ENCODE measurements at places on chromosomes 6 and 20.

GRCh38 chr20:35603695-35604448 is 11.8 kb upstream of the SPAG4 start:
- peak; percentile 4 for DNase-seq

DNA sequence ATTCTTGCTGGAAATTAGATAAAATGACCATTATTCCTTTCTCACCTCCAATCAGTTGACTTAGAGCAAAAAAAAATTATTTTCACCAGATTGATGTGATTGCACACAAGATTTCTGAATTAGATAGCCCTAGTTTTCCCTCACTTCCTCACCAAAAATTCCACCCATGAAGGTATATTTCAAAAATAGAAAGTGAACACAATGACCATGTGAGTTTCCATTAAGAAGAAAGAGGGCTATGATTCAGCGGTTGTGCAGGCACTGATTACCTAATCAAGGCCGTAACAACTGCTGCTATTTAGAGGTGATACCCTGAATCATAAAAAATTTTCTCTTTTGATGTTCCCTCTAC is 19.5 kb upstream of the RALGAPA2 start:
- no peak for DNase-seq

DNA sequence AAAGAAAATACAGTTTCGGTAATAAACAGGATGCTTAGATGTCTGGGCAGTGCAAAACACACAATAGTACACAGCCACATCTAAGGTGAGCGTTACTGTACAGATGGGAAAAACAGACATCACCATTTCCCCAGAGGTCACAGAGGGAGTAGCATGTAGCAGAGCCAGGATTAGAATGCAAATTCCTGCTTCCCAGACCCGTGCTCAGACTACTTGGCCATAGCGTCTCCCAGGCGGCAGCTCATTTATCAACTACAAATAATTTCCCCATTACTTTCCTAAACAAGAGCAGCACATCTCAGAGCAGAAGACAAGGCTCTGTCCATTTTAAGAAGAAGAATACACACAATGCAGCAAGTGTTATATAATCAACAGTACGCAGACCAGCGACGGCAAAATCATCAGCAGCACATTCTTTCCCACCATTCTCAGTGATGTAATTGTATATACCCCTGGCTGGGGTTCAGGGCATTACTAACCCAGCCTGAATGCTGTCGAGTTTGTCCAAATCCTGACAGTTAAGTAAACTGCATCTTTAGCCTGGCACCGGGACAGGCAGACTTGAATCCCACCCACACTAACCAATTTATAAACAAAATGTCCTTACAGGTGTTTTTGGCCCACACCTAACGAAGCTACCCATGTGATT is 61.9 kb downstream of the CNKSR3 start:
- peak; percentile 76 for DNase-seq

DNA sequence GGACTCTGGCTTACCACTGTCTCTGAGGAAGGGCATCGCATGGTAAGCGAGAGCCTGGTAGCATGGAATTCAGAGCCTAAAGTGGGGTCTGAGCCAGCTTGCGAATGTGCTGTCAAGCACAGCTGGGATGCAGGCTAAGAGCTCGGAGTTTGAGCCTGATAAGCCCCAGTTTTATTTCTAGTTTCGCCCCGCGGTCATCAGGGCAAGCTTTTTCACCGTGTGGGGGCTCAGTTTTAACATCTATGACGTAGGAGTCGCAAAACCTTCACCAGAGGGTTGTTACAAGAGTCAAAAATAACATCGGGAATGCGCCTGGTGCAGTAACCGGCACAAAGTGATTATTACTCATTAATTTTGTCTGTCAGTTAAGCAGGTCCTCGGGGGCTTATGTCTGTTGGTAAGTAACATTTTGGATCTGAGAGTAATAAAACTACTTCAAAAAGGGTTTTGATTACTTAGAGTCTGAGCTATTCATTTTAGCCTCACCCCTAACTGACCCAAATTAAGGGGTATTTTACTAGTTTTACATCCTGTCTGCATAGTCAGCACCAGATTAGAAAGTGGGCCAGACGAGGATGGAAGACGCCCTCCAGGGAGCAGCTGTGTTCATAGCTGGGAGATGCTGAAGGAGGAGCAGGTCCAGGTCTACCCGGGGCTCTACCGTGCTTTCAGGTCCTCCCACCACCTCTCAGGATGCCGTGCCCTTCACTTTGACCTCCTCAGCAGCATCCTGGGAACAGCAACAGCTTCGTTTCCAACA is 29.7 kb downstream of the SLC22A23 start:
- no peak for DNase-seq

DNA sequence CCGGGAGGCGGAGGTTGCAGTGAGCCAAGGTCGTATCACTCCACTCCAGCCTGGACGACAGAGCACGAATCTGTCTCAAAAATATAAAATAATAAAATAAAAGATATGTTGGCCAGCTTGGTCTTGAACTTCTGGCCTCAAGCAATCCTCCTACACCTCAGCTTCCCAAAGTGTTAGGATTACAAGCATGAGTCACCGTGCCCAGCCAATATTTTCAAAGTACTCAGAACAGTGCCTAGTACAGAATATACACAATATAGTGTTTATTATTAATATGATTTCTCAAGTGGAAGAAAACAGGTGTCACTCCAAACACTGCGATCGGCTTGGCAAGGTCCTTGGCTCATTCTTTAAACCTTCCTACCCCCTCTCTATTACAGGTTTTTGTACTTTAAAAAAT is 3.1 kb downstream of the FAM210B start:
- no peak for DNase-seq

DNA sequence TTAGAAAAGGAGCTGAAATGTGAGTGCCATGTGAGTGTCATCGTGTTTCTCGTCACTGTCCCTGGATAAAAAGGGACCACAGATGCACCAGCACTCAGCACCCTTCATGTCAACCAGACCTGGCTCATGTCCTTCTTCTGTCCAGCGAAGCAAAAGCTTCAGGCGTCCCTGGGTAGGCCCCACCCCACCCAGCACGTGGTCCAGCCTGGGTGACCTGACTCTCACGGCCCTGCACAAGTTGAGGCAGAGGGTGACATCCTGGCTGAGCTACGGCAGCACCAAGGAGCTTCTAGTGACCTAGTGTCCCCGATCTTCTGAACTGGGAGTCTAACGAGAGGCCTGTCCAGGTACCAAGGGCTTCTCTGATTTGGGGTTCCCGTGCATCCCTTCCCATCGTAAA is 37.8 kb downstream of the PSMG4 start:
- DNase-seq = no peak

GRCh38 chr20:57383447-57384347 is 7.5 kb upstream of the RBM38 start:
- no peak for DNase-seq

DNA sequence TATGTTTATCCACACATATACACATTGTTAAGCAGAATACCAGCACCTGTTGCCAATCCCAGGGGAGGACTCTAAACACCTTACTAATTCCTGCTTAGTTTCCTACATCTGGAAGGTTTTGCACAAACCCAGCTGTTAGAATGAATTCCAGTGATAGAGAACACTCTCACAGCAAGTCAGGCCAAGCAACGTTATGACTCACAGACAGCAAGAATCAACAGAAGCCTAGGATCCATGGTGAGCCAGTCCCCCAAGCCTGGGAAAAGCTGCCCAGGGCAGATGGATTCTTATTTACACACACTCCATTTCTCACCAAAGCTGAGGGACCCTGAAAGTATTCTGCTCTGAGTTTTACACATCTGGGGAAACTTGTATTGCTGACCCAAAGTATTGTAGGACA is 291.7 kb downstream of the SLC35F1 start:
- no peak for DNase-seq

- no peak for DNase-seq
Measured at GRCh38 chr20:40774252-40774651, 85.2 kb upstream of the MAFB start.

DNA sequence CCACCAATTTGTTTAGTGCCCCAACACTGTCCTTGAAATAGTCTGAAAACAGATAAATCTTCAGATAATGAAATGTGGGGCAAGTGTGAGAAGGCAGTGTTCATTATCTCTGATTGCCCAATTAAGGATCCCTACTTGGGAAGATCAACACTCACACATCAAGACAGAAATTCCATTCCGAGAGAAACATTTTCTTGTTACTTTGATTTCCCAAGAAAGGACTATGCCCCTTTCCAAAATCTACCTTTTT is 16.2 kb downstream of the HMGN4 start:
- no peak for DNase-seq

GRCh38 chr6:72040111-72040510 is 153.8 kb downstream of the RIMS1 start:
- no peak for DNase-seq

- DNase-seq = peak; percentile 18
Measured at GRCh38 chr6:56652994-56653393, 10.3 kb upstream of the DST start.

GRCh38 chr6:122511193-122511924 is 39.8 kb upstream of the SERINC1 start:
- no peak for DNase-seq

- no peak for DNase-seq
Measured at GRCh38 chr6:2426561-2427340, 181.3 kb upstream of the GMDS start.
